ENCODE measurements at places on chromosomes 1 and 21.

DNA sequence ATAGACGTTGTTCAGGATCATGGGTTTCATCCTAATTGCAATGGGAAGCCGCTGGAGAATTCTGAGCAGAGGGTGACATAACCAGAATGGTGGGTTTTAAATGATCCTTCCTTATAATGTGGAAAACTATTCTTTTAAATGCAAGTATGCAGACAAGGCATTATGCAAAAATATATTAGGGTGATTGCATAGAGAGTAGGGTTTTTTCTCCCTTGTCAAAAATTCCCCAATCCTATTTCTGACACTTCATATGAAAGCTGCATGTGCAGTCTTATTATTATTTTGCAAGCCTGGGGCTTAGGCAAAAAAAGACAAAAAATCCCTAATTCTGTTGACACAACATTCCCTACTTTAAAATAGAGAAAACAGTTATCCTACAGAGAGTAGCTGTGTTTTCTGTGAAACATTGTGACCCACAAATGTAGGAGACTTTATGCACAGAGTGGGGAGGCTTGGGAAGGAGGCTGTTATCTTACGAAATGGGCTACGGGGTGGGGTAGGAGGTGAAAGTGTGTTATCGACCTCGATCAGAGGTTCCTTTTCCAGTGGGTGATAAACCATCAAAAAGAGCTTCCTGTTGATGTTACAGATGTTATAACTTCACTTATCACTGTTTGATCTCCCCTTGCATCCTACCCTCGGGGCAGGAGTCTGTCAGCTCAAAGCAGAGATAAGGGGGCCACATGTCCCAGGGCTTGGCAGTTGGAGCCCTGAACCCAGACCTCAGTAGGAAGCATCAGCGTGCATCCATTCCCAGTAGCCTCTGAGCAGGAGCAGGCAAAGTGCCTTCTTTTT, 27.2 kb downstream of the RHEX start:
- no peak for DNase-seq

DNA sequence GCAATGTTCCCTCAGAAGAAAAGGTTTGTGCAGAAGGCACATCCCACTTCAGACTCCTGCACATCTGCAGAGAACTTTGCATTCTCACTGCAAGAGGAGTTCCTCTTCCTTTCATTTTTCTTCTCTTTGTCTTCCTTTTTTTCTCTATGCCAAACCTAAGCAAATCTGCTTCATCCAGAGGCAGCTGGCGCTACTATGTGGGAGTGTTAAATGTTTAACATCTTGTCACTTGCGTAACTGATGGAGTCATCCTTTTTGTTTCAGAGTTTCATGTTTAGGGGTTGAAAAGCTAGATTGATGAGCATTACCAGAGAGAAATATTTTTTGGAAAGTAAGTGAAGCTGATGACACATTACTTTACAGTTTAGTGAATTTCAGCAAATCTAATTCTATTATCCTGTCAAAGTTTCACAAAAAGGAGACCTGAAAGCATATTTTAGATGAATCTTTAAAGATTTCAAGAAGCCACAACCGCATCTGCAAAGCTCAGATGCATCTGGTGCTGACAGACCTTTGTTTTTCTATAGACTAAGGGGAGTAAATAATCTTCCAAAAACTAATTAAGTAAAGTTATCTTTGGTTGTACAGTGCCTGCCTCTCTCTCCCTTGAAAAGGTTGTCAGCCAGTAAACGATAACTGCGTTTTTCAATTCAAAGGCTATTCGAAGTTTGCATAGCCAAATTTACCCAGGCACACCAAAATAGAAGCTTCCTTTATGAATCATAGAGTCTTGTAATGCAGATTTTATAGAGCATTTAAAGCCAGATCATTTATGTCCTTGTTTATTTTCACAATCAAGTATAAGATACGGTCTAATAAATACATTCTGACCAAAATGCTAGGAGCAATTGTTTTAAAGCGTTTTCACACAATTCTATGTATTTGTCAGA, 1.2 kb upstream of the LRRC53 start:
- no peak for DNase-seq

GRCh38 chr1:55259911-55260609, 44.9 kb upstream of the USP24 start:
- no peak for DNase-seq

DNA sequence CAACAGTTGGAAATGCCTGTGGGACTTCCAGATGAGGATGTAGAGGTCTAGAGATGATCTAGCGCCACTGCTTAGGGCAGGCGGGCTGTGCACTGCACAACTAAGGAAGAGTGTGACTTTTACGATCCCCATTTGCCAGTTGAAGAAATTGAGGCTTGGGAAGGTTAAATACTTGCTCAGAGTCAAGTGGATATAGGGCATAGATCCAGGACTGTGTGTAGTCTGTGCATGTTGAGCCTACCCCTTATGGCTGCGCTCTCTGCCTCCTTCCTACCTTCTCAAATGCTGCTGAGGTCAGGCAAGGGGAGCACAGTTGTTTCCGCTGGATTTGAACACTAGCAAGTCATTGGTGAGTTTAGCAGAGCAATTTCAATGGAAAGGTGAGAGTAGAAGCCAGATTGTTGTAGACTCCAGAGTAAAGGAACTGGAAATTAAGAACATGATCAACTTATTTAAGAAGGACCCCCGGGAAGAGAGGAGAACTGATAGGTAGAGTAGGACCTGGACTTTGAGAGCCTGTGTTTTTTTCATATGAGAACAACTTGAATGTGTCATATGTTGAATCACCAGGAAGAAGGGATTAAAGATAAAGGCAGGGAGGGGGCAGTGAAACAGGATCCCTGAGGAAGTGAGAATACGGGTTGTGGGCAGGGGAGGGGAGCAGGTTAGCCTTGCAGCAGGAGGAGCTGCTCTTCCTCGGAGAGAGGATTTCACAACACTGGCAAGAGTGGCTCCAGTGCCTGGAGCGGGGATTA, 2.7 kb downstream of the CAPN2 start:
- DNase-seq = no peak

- no peak for DNase-seq
Measured at GRCh38 chr1:64019818-64020217, 183.6 kb upstream of the UBE2U start.

DNA sequence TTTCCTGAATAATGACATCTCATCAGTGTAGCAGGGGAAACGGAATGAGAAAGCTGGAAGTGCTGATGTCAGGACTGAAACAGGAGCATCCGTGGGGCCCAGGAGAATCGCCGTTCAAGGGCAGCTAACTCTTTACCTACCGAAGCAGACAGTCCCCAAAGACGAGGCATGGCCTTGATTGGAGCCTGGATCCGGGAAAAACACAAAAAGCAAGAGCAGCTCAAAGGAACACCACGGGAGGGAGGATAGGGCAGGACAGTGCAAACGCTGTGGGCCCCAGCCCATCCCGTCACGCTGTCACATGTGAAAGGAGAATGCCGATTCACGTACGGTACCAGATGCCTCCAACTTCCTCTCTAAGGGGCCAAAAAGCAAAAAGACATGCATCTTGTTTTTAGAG, 34.9 kb downstream of the WNT9A start:
- DNase-seq = no peak

- DNase-seq = peak; percentile 79
Measured at GRCh38 chr1:39105061-39105840, 79.1 kb downstream of the NDUFS5 start.

GRCh38 chr1:246629976-246630375, 63.7 kb downstream of the CNST start:
- no peak for DNase-seq

DNA sequence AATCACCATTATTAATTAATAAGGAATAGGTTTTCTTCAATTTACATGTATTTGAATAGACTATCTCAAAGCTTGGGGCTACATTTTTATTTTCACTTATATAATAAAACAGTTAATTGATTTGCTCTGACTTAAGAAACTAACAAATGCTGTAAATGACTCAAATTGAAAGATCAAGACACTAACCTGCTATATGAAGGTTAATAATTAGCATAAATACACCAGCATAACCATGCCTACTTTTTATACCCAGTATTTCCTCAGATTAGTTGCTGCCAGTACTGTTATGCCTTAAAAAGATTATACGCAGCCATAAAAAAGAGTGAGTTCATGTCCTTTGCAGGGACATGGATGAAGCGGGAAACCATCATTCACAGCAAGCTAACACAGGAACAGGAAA, 1545.1 kb downstream of the AMY1C start:
- no peak for DNase-seq

DNA sequence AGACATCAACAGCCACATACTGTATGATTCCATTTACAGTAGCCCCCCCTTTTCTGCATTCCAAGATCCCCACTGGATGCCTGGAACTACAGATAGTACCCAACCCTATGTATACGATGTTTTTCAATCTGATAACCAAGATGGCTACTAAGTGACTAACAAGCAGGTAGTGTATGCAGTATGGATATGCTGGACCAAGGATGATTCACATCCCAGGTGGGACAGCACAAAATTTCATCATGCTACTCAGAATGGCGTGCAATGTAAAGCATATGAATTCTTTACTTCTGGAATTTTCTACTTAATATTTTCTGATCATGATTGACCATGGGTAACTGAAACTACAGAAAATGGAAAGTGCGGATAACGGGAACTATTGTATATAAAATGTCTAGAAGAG, 30.0 kb upstream of the MRPS6 start:
- no peak for DNase-seq

GRCh38 chr1:22339237-22339636, 112.4 kb upstream of the ZBTB40 start:
- no peak for DNase-seq

GRCh38 chr1:16075337-16076030, 2.0 kb upstream of the FAM131C start:
- DNase-seq = no peak

DNA sequence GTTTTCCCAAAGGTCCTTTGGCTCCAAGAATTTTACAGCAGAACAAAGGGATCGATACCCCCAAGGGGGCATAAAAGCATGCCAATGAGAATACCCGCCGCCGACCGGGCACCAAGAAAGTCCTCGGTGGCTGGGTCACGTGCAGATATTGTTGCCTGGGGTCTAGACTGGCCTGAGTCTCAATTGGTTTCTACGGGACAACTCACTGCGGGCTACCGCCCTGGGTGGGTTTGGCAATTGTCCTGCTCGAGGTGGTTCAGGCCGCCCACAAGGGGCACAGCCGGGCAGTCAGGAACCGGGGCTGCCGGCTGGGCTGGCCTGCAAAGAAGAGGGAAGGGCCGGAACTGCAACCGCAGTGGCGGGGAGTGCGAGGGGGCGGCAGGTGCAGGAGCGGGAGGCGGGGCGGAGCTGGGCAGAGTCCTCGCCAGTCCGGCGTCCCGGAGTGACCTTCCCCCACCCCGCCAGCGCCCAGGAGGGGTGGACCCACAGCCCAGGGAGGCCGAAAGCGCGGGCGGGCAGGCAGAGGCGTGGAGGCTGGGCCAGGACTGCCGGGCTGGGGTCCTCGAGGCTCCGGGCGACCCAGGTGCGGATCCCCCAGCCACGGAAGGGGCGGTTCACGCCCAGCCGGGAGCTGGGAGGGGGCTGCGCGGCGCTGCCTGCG, 926 bp upstream of the ATP1B1 start:
- peak; percentile 43 for DNase-seq

- no peak for DNase-seq
Measured at GRCh38 chr1:89490389-89490788, 34.2 kb upstream of the LRRC8B start.

GRCh38 chr1:78005448-78005722, 646 bp downstream of the DNAJB4 start:
- no peak for DNase-seq

DNA sequence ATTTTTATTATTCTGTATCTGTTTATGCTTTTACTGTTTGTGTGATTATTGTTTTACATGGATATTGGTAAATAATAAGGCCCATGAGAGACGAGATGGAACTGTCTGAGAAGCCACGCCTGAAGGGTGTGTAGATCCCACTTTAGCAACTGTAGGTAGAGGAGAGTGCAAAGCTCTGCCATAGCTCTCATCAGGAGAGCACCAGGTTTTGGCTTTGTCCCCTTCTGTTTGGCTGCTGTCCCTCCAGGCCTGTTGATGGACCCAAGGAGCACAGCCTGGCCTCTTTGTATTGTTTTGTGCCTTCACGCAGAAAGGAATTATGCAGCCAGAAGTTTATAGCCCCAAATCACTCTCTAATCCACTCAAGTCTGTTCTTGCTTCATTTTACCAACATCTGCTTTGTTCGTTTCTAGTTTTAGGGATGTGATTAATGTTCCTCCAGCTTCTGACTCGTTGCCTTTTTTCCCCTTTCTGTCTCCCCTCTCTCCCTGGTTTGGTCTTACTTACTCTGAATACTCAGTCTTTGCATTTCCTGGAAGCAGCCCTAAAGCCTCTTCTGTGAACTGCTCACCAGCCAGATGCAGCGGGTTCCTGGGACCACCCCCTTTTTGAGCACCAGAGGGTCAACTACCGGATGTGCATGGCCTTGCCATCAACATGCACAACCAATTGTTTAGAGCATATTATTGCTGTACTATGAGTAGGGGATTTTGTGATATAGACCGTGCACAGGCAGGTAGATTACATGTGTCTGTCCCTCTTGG, 127.3 kb downstream of the HHAT start:
- DNase-seq = no peak

DNA sequence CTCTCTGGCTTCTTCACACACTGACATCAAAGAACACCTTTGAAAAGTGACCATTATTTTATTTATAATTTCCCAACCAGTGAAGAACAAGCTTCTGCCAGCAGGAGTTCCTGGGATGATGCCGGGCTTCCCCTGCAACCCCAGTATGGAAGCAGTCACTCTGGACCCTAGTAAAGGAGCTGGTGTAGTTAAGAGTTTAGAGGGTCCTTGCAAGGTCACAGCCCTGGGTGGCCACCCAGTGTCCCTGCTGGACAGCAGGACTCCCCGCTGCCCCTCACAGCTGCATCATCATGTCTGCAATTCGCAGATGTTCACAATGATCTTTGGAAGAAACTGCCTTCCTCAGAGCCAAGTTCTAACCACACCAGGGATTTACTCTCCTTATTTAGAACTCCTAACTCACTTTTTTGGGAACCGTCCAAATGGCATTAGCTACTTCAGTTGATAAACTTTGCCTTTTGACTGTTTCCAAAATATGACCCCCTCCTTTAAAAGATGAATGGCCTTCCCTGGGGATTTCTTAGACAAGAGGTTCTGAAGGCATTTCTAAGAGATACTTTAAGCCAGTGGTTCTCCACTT, 90.6 kb downstream of the HIVEP3 start:
- no peak for DNase-seq

- DNase-seq = no peak
Measured at GRCh38 chr1:52533713-52534112, 19.2 kb downstream of the TUT4 start.

GRCh38 chr1:243345205-243345604, 89.4 kb downstream of the SDCCAG8 start:
- DNase-seq = no peak

DNA sequence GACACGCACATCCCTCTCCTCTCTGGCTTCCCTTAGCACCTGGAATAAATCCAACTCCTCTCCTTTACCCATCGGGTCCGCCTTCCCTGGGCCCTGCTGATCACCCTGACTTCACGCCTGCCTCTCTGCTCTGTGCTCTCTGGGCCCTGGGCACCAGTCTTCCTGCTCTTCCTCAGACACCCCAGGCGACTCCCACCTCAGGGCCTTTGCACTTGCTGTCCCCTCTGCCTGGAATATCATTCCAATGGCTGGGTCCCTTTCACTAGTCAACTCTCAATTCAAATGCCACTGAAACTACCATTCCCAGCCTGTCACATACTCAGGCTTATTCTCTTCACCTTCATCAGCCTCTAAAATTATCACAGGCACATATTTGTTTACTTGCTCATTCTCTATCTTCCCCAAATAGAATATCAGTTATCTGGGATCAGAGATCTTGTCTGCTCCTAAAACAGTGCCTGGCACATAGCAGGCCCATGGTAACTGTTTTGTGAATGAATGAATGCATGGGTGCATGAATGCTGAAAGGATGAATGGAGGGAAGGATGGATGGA, 27.2 kb upstream of the SELENON start:
- DNase-seq = no peak

GRCh38 chr1:32239790-32240139, 7.3 kb upstream of the FAM167B start:
- peak; percentile 41 for DNase-seq

All from mesothelial cell of epicardium (in vitro differentiated cells).